ENCODE measurements at places on chromosomes 5 and 9.

GRCh38 chr5:2738700-2739359, 12.6 kb downstream of the IRX2 start:
- H3K27ac ChIP-seq, result no peak overlapping the region
- H3K4me3 ChIP-seq, result no peak overlapping the region
- no peaks in the 10 kb centered on the region for H3K4me1 ChIP-seq
- H3K27me3 ChIP-seq, result peaks cover 57% of the 10 kb centered on the region
- no peak for DNase-seq

DNA sequence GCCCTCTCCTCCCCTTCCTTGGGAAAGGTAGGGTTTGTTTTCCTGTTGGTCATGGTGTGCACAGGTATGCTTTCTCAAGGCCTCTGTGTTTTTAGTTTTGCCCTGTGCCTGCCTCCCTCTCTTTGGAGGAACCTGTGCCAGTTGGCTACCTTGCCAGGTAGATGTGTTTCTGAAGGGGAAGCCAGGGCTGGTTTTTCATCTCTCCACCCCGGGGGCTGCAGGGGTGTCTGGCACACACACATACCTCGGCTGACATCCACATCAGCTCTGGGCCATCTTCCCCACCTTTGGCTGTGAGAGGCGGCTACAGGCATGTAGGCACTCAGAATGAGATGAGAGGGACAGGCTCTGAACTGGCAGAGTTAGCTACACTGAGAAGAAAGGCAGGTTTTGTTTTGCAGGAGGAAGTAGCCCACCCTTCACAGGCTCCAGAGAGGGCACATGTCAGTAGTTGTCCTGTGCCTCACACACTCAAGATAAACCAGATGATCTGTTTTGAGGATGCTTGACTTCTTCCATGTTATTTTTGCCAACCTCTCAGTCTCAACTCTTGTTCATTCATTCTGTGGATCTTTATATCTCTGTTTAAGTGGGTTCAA, 9.7 kb downstream of the RGMB start:
- no peak overlapping the region for H3K27ac ChIP-seq
- H3K4me3 ChIP-seq, result no peak overlapping the region
- H3K4me1 ChIP-seq, result peaks cover 5% of the 10 kb centered on the region
- peaks cover 9% of the 10 kb centered on the region for H3K36me3 ChIP-seq
- H3K27me3 ChIP-seq, result no peaks in the 10 kb centered on the region

DNA sequence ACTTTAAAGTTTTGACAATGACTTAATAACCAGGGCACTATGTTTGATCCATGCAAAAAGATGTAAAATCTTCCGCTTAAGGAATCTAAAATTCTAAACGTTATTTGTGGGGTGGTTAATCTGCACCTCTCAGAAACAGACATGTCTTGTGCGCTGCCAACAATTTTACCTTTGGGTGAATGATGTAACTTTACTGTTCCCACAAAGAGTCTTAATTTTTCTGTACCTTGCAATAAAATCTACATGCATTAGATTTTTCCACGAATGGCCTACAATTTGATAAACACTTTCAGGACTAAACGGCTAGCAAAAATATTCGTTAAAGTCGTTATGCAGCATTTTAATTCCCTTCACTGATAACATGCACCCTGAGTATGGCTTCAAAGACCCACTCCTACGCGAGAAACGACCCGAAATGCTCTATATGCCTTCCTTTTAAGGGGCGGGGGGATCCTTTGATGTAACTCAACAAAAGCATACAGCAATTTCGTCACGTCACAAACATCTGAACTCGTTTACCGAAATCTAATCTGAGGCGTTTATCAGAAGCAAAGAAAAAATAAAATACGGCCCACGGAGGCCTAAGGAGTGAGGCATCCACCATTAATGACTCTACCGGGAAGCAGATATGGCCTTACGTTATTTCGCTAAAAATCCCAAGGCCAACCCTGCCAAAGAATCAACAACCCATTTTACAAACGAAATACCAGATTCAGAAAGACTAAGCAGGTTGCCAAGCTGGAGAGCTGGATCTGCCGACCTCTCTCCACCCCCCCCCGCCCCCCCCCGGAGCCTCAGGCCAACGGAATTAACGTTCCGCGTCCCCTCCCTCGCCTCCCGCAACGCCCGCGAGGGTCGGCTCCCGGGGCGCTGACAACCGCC, 621 bp downstream of the AK6 start:
- H3K4me1 ChIP-seq, result no peaks in the 10 kb centered on the region
- no peaks in the 10 kb centered on the region for H3K27me3 ChIP-seq
- peaks cover 5% of the 10 kb centered on the region for H3K36me3 ChIP-seq
- H3K4me3 ChIP-seq, result peak overlapping the region; percentile 94
- DNase-seq, result peak; percentile 63

DNA sequence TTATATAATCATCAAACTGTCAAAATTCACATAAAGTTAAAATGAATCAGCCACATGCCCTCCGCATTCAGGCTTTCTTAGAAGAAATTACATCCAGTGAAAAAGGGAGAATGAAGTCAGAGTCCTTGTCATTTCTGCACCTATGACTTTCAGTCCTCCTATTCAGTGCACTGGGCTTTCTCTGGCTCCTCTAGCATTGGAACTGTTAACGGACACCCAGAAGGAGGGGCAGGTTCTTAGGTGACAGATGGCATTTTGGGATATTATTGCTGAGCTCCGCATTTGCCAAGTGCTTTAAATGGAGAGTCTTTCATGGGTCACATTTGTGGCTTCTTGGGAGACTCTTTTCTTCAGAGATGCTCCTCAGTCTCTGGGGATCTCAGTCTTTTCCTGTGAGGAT, 40.0 kb downstream of the ADAMTS19 start:
- H3K4me3 ChIP-seq, result no peak overlapping the region
- no peaks in the 10 kb centered on the region for H3K36me3 ChIP-seq
- no peaks in the 10 kb centered on the region for H3K4me1 ChIP-seq
- no peak overlapping the region for H3K27ac ChIP-seq

DNA sequence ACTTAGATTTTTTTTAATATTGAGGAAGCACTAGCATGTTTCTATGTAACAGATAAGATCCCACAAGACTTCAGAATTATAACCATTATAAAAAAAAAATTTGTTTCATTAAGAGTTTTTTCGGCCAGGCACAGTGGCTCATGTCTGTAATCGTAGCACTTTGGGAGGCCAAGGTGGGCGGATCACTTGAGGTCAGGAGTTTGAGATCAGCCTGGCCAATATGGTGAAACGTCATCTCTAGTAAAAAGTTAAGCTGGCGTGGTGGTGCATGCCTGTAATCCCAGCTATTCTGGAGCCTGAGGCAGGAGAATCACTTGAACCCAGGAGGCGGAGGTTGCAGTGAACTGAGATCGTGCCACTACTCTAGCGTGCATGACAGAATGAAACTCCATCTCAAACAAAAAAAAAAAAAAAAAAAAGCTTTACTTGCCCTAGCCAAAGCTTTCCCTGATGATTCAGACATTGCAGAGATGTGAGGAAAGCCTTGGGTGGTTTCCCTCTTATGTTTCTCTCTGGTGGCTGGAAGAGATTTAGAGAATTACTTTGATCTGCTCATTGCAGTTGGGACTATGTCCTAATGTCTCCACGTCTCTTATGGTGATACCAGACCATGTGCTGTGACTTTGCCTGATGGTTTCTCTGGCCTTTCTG, 65.4 kb downstream of the EGFLAM start:
- no peak for DNase-seq
- no peak overlapping the region for H3K27ac ChIP-seq
- H3K4me1 ChIP-seq, result no peaks in the 10 kb centered on the region
- H3K27me3 ChIP-seq, result no peaks in the 10 kb centered on the region
- H3K36me3 ChIP-seq, result peaks cover 20% of the 10 kb centered on the region

DNA sequence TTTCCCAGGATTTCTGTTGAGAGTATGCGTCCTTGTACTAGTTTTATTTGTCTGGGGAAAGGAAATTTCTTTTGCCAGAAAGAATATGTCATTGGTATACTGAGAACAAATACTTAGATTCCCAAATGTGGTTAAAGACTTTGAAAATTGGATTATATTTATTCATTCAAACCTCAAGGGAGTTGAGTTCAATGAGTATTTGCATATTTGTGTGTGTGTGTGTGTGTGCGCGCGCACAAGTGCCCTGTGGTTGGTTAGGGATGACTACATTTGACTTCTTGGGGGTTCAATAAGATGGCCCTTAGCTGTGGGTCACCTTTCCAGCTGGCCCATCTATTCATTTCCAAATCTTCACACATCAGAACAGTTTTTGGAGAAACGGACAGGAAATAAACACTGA, 4.9 kb downstream of the RXFP3 start:
- peaks cover 3% of the 10 kb centered on the region for H3K27me3 ChIP-seq
- H3K4me3 ChIP-seq, result no peak overlapping the region
- no peaks in the 10 kb centered on the region for H3K4me1 ChIP-seq
- no peak for DNase-seq

- no peak for DNase-seq
- no peak overlapping the region for H3K4me3 ChIP-seq
- H3K27ac ChIP-seq, result no peak overlapping the region
- H3K36me3 ChIP-seq, result no peaks in the 10 kb centered on the region
Observed at GRCh38 chr5:3027185-3027865, 275.8 kb upstream of the IRX2 start.

DNA sequence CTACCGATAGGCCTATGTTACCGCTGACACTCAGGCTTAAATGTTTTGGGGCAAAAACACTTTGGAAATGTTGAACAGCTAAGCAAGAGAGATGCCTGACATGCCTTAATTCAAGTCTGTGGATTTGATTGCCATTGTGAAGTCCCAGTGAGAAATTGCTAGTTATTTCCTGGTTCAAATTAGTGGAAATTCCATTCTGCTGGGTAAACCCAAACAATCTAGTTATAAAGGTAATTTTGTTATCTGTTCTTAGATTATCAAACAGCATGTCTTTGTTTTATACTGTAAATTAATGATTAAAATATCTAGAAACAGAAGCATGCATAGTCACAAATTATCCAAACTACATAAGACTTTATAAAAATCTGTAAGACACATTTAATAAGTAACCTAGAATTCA, 96.6 kb downstream of the PJA2 start:
- no peaks in the 10 kb centered on the region for H3K27me3 ChIP-seq
- no peak overlapping the region for H3K4me3 ChIP-seq
- H3K27ac ChIP-seq, result no peak overlapping the region
- H3K4me1 ChIP-seq, result peaks cover 3% of the 10 kb centered on the region
- peak; percentile 19 for DNase-seq
- no peaks in the 10 kb centered on the region for H3K36me3 ChIP-seq

- no peak overlapping the region for H3K27ac ChIP-seq
- H3K4me3 ChIP-seq, result no peak overlapping the region
- no peaks in the 10 kb centered on the region for H3K36me3 ChIP-seq
- H3K27me3 ChIP-seq, result no peaks in the 10 kb centered on the region
- DNase-seq, result peak; percentile 19
- H3K4me1 ChIP-seq, result peaks cover 2% of the 10 kb centered on the region
Observed at GRCh38 chr5:133682451-133682850, 70.1 kb upstream of the FSTL4 start.

- no peak overlapping the region for H3K27ac ChIP-seq
- H3K27me3 ChIP-seq, result no peaks in the 10 kb centered on the region
- H3K4me3 ChIP-seq, result no peak overlapping the region
- H3K4me1 ChIP-seq, result no peaks in the 10 kb centered on the region
Observed at GRCh38 chr5:40483316-40483715, 196.4 kb upstream of the PTGER4 start.

- no peaks in the 10 kb centered on the region for H3K27me3 ChIP-seq
- DNase-seq, result no peak
- H3K36me3 ChIP-seq, result no peaks in the 10 kb centered on the region
- no peak overlapping the region for H3K4me3 ChIP-seq
Observed at GRCh38 chr5:77904362-77904761, 128.2 kb upstream of the TBCA start.

- H3K4me3 ChIP-seq, result no peak overlapping the region
- DNase-seq, result no peak
- H3K27ac ChIP-seq, result no peak overlapping the region
- H3K27me3 ChIP-seq, result no peaks in the 10 kb centered on the region
Observed at GRCh38 chr5:23169660-23170416, 316.7 kb upstream of the CDH12 start.

DNA sequence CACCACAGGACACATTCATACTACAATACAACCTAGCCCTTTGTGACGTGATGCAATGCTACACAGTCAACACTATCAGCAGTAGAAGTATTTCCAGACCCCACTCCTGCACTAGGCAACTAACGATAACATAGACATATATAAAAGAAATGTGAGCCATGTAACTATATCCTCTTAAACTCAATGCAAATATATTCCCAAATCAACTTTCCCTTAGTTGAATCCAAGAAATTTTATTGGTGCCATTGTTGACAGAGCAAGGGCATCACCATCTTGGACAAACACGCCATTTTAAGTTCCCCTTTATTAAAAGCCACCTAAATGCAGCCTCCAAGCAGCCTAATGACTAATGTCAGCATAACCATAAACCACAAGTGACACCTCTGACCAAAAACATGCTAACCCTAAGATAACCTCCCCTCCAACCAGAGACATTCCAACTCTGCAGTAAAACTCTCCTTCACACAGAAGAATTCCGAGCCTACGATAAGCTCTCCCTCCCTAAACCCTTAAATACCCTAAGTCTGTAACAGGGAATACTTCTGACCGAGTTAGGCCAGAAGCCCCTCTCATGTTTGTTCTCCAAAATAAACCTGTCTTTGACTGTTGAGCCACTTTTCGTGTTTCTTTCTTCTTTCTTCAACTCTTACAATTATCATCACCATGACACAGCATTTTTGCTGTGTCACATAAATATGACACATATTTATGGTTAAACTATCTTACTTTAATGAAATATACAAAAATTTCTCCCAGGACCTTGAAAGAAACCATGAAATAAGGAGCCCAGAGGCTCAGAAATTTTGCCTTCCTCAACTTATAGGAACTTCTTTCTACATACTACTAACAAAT, 1497.8 kb downstream of the EFNA5 start:
- H3K4me1 ChIP-seq, result no peaks in the 10 kb centered on the region
- H3K27ac ChIP-seq, result no peak overlapping the region
- H3K27me3 ChIP-seq, result no peaks in the 10 kb centered on the region
- DNase-seq, result no peak

- no peaks in the 10 kb centered on the region for H3K36me3 ChIP-seq
- no peak for DNase-seq
- no peak overlapping the region for H3K27ac ChIP-seq
Observed at GRCh38 chr9:23621924-23622323, 204.1 kb downstream of the ELAVL2 start.

DNA sequence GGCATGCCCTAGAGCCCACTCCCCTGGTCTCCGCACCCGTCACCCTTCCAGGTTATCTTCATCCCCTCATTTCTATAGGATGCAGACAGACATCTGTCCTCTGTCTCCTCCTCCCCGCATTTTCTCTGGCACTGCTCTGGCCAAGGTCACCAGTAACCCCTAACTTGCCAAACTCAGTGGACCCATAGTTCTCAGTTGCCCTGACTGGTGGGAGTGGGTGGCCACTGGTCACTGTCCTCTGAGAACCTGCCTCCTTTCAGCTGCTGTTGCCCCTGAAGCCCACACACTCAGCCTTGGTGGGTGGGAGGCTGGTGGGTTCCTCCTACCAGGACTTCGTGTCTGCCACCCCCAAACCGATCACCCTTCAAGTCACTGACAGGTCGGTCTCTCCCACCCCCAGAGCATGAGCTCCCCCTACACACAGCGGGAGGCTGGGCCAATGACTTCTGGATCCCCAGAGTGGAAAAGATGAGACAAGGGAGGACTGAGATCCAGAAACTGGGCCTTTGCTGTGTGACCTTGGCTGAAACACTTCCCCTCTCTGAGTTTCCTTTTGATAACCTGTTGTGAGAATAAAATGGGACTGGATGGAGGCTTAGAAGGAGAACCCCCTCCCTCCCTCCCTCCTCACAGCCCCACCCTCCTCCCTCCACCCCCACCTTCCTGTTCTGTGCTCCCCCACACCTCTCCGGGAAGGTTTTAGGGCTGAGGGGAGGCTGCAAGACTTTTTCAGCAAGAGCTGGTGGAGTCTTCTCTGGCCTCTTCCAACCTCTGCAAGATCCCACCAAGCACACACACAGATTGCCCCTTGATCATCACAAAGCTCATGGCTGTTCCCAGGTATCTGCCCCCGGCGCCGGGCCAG, 2.4 kb upstream of the DBN1 start:
- no peaks in the 10 kb centered on the region for H3K36me3 ChIP-seq
- H3K27me3 ChIP-seq, result no peaks in the 10 kb centered on the region
